Gastrocnemius medialis (tissue), 4 donors: ENCODE measurements at places on chromosomes 12 and 14.

DNA sequence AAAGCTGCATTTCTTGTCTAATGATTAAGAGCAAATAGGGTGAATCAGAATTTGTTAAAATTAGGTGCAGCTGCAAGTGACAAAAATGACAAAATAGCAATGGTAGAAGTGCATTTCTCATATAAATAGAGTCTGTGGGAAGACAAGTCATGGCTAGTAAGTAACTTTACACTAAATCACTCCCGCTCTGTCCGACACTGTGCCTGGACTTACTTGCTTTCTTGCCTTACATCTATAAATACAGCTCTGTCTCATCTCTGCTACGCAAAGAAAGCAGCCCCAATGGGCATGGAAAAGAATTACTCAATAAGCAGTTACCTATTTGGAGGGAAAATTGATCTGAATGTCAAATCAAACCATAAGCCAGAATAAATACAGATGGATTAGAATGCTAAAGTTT is 245.4 kb upstream of the KRR1 start:
- DNase-seq = no peak

- no peak for DNase-seq
Measured at GRCh38 chr12:25200703-25201102, 5.7 kb downstream of the ETFRF1 start.

GRCh38 chr12:19752712-19753111 is 313.4 kb downstream of the AEBP2 start:
- DNase-seq = no peak

DNA sequence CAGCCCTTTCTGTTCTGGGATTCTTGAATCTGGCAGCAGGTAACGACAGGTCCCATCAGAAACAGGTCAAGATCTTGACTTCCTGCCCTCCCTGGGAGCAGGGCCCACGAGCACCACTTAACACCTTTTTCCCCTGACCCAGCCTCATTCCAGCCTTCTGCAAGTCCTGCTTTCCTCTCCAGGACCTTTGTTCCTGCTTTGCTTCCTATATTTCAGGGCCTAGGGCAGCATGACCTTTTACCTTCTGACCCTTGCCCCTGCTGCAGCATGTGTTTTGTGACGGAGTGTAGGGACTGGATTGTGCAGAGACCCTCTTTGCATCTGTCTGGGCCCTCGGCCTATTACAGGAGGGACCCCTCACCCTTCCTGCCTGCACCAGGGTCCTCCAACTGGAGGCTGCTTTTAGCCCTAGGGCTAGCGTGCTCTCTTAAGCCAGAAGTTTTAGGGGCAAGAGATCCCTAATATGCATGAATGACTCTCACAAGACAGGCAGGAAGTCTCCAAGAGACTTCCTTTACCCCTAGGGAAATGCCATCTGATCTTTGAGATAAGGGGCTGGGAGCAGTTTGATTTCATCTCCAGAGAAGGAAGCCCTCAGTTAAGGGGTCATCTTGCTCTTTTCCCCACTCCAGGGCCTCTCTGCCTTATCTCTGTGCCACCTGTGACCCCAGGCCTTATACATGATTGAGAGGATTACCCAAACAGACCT is 209.4 kb upstream of the BCL2L14 start:
- no peak for DNase-seq

DNA sequence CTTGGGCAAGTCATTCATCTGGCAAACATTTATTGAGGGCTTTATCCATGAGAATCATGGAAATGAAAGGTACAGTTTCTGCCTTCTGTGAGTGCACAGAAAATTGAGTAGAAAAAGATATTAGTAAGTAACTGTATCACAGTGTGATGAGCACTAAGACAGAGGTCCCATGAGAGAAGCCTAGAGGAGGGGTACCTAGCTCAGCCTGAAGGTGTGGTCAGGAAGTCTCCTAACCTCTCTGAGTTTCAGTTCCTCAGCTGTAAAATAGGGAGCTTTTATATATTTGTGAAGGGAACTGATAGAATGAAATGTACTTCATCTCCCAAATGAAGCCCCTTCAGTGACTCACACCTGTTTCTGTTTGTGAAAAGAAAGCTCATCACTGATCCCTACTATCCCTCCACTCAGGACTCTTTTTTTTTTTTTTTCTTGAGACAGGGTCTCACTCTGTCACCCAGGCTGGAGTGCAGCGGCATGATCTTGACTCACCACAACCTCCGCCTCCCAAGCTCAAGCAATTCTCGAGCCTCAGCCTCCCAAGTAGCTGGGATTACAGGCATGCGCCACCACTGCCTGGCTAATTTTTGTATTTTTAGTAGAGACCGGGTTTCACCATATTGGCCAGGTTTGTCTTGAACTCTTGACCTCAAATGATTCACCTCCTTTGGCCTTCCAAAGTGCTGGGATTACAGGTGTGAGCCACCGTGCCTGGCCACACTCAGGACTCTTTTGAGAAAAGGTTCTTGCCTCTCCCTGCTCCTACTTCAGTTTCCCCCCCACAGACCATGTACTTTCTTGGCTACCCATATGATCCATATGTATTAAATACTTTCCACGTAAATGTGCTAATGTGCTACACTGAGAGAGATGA is 93.7 kb upstream of the FUT8 start:
- no peak for DNase-seq

DNA sequence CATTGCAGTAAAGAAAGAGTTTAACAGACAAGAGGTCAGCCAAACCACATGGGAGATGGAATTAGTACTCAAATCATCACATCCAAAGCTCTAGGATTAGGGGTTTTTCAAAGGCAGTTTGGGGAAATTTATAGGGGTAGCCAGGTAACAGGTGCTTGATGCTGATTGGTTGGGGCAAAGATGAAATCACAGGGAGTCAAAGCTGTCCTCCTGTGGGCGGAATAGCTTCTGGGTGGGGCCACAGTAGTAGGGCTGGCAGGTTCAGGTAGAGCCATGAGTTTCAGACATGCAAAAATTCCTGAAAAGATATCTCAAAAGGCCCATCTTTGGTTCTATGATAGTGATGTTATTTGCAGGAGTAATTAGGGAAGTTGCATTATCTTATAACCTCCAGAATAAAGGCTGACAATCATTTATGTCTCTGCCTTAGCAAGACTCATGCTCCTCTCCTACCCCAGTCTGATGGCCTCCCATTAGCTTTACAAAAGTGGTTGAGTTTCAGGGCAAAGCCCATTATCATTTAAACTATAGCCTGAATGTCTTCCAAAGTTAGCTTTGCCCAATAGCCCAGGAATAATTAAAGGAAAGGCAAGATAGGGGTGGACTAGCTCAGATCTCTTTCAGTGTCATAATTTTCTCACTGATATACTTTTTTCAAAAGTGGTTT is 42.1 kb upstream of the CNTN1 start:
- DNase-seq = no peak
